ENCODE measurements at places on chromosomes 2 and 18.

GRCh38 chr2:134621939-134622705 lies 96.7 kb downstream of the TMEM163 start:
- no peak for DNase-seq

DNA sequence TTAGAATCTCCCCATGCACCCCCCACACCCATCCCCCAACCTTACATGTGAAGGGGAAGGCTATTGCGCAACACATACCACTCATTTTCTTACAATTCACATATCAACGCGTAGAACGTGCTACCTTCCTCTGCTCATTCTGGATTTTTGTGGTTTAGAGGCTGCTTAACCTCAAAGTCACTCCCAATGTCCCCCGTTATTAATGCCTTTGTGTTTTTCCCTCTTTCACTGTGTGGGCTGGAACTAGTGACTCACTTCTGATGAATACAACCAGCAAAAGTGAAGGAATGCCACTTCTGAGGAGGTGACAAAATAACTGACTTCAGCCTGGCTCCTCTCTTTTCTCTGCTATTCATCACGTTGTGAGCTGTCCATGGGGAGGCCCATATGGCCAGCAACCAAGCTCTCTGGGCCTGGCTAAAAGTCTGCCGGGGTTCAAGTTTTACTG lies 342.5 kb upstream of the NXPH2 start:
- no peak for DNase-seq

DNA sequence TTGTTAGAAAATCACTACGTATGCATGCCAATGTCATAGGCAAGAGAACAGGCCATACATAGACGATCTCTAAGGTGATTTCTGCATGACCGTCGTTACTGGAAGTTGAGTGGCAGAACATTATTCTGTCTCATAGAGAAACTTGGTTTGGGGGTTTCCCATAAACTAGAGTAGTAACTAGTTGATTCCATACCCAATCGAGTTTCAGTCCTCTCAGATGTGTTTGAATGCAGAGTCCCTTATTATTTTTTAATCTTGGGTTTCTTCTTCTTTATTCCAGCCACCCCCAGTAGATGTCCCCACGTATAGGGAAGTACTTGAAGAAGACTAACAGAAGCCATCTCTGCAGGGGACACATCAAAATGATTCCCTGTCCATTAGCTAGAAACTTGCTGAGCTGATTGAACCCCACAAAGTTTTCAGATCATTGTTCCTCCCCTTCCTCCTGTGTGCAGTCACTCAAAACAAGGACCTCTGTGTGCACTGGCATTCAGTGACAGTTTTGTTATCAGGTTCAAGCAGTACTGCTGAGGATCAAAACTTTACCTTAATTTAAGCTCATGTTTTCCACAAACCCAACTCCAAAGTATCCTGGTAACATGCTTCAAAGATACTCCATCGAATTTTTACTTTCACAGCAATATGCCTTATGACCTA lies 68.4 kb upstream of the CDCA7 start:
- no peak for DNase-seq

DNA sequence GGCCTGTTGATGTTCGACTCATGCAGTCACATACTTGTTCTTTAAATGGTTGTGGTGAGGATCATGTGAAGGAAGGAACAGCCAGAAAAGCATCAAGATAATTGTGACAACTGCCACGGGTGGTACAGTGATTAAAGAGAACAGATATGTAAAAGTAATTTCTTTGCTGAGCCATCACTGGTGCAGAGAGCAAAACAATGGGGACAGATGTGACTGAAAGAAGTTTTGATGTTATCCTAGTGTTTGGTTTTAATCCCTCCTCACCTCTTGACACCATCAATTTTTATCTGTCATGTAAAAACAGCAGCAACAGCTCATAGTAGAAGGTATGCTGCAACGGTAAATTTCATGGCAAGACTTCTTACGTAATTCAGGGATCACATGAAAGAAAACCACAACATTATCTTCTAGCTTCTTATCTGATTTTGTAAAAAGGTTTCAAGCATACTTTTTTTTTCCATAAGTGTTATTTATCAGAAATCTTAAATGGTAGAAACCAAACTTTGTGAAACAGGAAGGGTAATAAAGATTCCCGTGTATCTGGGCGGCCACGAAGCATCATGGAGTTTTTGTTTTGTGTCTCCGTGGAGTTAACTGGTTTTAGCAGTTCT lies 65.2 kb downstream of the PLCL1 start:
- peak; percentile 7 for DNase-seq

DNA sequence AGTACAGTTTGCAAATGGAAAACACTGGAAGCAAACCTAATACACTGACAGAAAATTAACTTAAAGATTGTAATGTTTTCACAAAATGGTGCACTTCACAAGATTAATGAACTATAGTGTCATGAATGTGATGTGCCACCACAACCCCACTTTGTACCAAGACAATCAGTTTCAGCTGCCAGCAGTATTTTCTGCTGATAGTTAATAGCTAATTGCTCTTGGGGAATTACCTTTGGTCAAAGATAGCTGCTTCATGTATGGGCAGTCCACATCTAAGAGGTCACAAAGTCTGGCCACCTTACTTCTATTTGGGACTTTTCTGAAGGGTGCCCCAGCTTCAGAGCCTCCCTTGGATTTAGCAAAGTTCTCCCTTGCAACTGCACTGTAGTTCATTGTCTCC lies 254.0 kb downstream of the CALCRL start:
- no peak for DNase-seq

DNA sequence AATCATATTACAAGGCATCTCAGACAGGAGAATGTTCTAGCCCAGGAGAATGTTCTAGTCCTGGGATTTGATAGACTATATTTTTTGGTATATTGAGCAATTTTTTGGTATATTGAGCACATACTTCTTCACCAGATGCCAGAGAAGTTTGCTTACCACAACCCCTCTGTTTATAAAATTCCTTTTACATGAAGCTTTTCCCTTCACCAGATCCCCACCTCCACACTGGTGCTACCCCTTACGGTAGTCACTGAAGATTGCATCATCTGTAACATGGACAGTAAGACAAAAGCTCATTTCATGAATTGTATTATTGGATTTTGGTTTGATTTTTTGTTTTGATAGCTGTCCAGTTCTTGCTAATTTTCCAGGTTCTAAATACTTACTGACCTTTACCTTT lies 7.2 kb upstream of the HNMT start:
- peak; percentile 22 for DNase-seq

GRCh38 chr2:165203689-165204559 lies at the start of gene SCN3A:
Gene SCN3A, minus strand, starts transcription at chr2:165204050. Its CDS starts 27,656 bp downstream, at chr2:165176394.
- DNase-seq = no peak

DNA sequence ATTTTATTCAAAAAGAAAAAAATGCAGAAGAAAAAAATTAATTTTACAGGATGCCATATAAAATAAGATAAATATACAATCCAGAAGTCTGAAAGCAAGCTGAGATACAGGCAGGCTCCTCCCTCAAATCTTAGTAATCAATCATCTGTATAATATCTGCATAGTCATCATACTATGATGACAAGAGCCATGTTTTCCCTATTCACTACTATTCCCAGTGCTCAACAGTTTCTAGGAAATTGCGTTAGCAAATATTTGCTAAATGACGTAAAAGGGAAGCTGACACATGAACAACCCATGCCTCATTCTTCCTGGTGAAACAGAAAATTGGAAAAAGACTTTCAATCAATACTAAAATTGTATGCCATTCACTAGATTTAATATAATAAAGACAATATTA lies 793.2 kb downstream of the SUCLG1 start:
- DNase-seq = no peak

- no peak for DNase-seq
These were observed 4.3 kb downstream of the STK39 start for GRCh38 chr2:168243061-168243460.

- DNase-seq = no peak
These were observed 690 bp downstream of the SDC1 start for GRCh38 chr2:20224164-20224715.

DNA sequence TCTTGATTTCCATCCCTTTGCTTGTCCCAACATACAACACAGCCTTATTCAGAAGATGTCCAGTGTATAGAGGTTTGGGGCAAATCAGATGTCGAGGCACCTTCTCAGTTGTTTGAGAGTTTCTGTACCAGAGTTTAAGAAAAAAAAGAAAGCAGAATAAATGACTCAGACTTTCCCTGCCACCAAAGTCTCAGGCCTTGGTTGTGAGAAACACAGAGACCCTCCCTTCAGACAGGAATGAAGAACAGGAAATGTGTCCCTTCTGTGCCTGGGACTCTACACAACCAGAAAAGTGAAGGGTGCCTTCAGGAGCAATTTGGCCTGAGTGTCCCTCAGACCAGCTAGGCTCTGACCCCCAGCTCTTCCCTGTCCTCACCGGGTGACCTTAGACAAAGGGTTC lies 37.3 kb upstream of the REL start:
- DNase-seq = no peak

DNA sequence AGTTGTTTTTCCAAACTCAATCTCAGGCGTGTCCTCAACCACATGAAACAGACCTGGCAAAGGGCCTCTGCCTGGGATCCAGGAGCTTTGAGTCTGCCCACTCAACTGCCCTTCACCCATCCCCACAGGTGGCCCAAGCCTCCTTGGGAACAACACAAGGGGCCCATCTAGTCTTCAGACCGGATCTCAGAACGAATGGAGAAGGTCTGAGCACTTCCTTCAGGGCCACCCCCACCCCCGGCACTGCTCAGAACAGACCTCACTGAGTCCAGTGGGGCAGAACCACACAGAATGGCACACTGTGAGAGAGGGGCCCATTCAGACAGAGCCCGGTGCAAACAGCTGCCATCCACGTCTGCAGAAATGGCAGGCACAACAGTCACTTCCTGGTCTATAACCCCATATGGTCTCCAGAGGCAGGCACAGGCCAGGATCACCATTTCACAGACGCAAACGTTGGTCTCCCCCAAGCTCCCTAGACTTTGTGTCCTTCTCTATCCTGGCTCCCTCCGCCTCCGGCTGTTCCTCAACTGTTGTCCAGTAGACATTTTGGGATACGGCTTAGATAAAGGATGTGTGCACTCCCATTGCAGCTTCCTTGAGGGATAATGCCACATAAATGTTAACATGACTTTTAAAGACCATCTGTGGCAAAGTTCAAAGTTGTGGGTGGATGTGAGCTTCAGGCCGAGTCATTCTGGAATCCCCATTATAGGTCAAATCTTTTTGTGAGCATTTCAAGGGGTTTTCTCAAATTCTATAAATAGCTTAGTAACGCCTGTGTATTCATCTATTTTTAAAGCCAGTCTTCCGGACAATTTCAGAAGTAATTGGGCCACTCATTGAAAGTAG lies 149.7 kb downstream of the SMAD7 start:
- DNase-seq = no peak

DNA sequence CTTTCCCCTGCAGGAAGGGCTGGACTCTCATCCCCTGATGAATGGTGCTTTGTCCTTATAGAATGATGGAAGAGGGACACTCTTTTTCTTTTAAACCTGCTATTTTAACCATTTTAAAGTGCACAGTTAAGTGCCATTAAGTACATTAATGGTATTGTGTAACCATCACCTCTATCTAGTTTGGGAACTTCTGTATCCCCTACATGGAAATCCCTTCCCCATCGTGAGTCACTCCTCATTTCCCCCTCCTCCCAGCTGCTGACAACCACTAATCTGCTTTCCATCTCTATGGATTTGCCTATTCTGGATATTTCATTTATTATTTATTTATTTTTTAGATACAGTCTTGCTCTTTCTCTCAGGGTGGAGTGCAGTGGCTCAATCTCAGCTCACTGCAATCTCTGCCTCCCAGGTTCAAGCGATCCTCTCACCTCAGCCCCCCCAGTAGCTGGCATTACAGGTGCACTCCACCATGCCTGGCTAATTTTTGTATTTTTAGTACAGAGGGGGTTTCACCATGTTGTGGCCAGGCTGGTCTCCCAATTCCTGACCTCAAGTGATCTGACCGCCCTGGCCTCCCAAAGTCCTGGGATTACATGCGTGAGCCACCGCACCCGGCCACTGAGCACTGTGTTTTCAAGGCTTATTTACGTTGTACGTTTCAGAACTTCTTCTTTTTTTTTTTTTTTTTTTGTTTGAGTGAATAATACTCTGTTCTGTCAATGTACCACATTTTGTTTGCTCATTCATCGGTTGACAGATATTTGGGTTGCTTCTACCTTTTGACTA lies 15.8 kb downstream of the DGKD start:
- peak; percentile 60 for DNase-seq

DNA sequence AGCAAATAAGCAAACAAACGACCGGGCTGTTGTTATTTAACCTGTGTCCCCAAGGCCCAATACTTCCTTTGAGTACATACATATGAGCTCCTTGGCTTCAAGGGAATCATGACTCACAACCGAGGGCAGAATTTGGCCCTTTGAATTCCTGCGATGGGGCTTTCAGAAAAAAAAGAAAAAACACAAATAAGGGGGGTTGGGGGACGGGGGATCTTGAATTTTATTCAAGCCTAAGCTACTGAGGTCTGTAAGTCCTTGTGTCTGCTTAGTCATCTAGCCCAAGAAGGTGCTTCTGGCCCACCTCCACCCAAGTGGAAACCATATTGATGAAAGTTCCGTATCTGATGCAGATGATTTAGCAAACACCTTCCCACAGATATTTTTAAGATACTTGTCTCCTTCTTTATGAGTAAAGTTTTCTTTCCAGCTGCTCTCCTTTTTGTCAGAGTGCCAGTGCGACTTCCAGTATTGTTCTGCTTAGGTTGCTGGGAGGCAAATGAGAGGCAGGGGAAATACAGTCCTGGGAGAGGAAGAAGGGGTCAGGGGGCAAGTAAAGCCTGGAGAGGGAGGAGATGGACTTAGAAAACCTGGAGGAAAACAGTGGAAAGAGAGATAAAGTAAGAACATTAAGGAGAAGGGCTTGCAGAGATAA lies 169.6 kb downstream of the ZEB2 start:
- no peak for DNase-seq

DNA sequence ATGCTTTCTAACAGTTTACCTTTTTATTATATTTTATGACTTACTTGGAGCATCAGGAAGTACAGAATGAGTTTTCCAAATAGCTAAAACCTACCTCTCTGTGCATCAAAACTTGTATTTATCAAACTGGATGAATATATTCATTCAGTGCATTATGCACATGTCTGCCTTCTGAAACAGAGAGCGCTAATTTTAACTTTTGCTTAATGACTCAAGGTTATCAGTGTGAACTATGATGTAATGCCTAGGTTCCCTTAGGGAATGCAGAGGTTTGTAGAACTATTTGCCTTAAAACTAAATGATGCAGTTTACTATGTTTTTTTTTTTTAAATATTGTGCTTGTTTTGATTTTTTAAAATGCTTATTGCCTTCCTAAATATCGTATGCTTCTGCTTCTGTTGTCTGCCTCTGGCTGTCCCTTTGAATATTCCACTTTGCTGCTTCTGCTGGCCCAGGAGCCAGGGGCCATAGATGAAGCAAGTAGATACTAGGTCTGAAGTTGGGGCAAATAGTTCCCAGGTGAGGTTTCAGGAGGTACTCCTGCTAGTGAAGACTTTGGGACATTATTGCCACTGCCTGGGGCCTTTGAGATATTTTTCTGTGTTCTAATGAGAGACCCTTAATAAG lies 16.5 kb downstream of the TMEM178A start:
- DNase-seq = no peak

- no peak for DNase-seq
These were observed 50.5 kb downstream of the ADD2 start for GRCh38 chr2:70717431-70718038.

GRCh38 chr2:154762638-154763037 lies 64.1 kb downstream of the KCNJ3 start:
- DNase-seq = no peak

Measured in CD14-positive monocyte (primary cell).